ENCODE measurements at places on chromosomes 7 and 10.

DNA sequence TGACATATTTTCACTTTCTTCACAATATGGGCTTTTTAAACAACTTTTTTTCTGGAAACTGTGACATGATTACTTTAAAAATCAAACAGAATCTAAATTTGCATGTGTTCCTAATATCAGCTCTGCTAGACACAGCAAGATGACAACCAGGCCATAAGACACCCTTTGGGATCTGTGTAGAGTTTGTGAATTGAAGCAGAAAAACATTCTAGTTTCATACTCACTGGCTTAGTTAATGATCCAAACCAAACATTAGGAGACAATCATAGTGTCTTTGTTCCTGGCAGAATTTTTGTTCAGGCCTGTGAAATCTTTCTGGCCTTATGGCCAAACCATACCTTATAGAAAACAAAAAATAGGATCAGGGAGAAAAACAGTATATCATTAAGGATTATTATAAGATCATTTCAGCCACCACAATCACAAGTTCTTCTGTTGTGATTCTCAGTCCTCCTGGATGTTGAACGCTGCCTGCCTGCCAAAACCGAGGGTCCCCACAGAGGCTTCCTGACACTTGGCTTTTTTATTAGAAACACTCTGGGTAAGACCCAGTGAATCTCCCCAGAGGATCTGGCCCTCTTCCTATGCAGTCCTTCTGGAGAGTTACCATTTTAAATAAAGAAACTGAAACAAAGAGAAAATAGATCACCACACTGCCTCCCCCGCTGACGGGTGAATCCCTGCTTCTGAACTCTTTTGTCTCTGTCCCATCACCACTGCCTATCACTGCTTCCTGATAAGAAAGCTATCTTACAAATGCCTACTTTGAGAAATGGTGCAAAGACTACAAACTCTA is 79.2 kb upstream of the PPP1R3C start:
- peak; percentile 64 for DNase-seq

- peak; percentile 68 for DNase-seq
These were observed 10.3 kb upstream of the ANKRD1 start for GRCh38 chr10:90930971-90931871.

GRCh38 chr7:74493295-74493694 is 39.6 kb downstream of the GTF2IRD1 start:
- DNase-seq = no peak

- DNase-seq = peak; percentile 79
These were observed 66.7 kb downstream of the EMX2 start for GRCh38 chr10:117609095-117609795.

DNA sequence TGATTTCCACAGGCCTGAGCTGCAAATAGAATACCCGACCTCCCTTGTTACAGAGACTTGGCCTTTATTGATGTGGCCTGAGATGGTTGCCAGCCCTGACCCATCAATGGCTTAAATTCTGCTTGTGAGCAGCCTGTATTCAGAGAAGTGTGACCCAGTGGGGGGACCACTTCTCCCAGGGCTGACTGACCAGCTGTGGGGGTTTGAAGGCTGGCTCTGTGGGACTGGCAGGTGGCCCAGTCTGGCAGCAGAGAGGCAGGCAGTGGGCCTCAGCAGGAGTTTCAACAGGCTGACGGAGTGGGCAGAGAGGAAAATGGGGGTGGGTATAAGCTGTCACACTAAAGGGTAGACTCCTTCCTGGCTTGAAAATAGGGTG is 12.2 kb upstream of the PPIF start:
- DNase-seq = no peak

- DNase-seq = no peak
These were observed 27.3 kb downstream of the ADAP1 start for GRCh38 chr7:927031-927671.

DNA sequence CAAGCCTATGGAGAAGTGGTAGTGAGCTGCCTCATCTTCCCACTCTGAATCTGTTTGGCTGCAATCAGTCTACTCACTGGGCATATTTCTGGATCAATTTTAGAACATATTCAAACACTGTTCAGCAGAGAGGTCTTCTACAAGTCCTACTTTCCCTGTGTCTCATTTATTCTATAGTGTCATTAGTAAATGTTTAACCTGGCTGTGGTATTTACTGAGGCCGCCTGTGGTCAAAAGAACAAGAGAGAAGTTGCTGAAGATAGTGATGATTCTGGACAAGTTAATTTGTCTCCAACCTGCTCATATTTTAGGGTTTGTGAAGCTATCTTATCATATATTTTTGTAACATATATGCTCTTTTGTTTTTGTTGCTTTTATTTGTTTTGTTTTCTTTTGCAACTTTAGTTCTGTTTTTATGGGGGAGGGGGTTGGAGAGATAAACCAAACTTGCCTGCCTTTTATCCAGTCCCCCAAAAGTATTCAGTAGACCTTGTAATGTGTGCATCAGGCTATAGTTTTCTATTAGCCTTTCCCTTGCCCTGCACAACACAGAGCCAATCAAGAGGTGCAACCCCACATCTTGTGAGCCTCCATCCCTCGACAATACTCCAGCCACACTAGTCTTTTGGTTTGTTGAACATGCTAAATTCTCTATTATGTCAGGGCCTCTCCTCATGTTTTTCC is 362.8 kb upstream of the MBL2 start:
- no peak for DNase-seq

- no peak for DNase-seq
These were observed 32.6 kb upstream of the CBLL1 start for GRCh38 chr7:107711301-107711700.

DNA sequence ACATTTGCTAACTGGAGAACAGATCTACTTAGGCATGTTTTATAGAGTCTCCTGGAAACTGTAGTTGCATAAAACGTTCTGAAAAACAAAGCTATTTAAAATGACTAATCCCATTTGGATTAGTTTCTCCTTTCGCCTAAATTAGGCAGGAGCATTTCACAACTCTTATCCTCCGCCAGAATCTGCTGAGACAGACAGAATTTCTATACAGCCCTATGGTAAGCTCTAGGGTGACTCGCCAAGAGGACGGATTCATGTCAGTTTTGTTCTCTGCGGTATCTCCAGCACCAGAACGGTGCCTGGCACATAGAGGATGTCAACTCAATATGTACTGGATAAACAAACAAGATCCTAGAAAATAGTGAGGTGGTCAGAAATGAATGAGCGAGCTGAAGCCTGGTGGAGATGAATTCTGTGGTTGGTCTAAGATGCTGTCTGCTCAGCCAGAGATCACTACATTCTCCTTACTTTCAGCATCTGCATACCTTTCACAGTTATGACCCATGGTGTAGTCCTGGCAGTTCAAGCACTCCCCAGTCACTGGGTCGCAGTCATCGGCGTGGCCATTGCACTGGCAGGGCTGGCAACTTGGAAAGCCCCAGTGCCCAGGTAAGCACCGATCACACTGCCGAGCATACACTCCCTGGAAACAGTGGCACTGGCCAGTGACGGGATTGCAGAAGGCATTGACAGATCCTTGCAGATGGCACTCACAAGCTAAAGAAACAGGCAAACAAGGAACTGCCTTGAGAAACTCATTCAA is 44.0 kb downstream of the LAMB1 start:
- no peak for DNase-seq

GRCh38 chr7:28360739-28361138 is 51.6 kb upstream of the CREB5 start:
- no peak for DNase-seq

GRCh38 chr7:136859803-136860202 is 8.6 kb upstream of the CHRM2 start:
- no peak for DNase-seq

Data from femur (tissue), 1 donor.